Activated CD8-positive, alpha-beta T cell treated with anti-CD3 and anti-CD28 coated beads, Interleukin-2, amount 10 ng/mL, durations not matched to agents 7 days and 5 days (primary cell): ENCODE measurements at places on chromosomes 7 and 10.

DNA sequence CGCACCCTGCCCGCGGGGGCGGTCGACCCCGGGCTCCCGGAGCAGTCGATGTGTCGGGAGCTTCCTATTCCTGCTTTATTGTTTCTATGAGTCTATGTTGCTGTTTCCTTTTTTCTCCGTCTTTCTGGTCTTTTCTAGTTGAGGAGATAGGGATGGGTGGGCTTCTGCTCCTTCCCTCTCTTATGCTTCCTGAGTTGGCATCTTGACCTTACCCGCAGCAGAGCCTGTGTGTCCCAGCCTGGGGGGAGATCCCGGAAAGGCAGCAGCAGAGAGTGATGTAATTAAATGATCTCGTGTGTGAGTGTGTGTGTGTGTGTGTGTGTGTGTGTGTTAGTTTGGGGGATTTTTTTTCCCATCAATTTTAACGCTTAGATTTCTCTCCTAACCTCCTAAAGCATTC, 486 bp upstream of the SORCS1 start:
- no peak overlapping the region for H3K4me3 ChIP-seq
- H3K27ac ChIP-seq = no peak overlapping the region
- H3K4me1 ChIP-seq = no peaks in the 10 kb centered on the region
- H3K36me3 ChIP-seq = peaks cover 2% of the 10 kb centered on the region
- DNase-seq = no peak
- peaks cover 11% of the 10 kb centered on the region for H3K27me3 ChIP-seq

GRCh38 chr7:128388145-128388485, 21.7 kb downstream of the IMPDH1 start:
- peaks cover 2% of the 10 kb centered on the region for H3K36me3 ChIP-seq
- H3K27me3 ChIP-seq = peaks cover 4% of the 10 kb centered on the region
- peaks cover 2% of the 10 kb centered on the region for H3K4me1 ChIP-seq

DNA sequence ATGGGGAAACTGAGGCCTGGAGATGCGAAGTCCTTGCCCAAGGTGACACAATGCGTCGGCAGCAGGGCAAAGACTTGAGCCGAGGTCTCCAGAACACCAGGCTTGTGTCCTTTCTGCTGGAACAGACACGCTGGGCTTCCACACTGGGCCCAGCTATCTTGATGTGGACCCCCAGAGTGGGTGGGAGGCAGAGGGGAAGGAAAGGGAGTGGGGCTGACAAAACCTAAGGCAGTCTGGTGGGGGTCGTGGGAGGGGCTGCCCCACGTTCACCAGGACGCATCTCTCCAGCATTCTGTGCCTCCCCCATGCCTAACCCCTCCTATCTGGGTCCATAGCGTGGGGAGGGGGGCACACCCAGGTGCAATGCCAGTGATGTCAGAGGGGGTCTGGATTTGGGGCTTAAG, 38.1 kb downstream of the PPIF start:
- H3K27ac ChIP-seq = no peak overlapping the region
- H3K27me3 ChIP-seq = no peaks in the 10 kb centered on the region
- no peak for DNase-seq
- H3K4me3 ChIP-seq = no peak overlapping the region
- peaks cover 2% of the 10 kb centered on the region for H3K4me1 ChIP-seq

- DNase-seq = no peak
- H3K36me3 ChIP-seq = no peaks in the 10 kb centered on the region
- H3K4me3 ChIP-seq = no peak overlapping the region
Measured at GRCh38 chr10:13915710-13916109, 328.9 kb downstream of the PRPF18 start.

DNA sequence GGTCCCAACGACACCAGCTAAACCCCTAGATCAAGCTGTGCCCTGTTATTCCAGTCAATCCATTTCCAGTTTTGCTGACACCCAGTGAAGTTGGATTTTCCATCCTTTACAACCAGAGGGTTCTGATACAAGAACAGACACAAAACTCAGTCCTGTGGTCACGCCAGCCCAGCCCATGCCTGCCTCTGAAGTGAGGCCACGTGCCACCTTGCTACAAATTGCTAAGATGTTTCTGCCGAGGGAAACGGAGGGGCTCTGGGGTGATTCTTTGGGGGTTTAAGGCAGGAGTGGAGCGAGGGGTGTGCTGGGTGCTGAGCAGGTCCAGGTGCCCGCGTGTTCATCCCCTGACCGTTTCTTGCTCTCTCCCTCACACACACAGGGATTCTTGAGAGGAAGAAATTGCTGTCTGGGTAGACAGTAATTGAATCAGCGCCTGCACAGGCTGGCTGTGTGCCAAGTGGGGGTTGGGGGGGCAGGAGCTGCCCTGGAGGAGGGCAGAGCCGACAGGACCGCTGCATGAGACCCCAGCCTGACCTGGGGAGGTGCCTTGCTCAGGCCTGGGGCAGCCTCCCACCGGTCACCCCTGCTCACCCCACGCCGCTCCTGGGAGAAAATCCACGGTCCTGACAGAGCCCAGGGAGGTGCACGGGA, 38.1 kb downstream of the ADAP1 start:
- peaks cover 9% of the 10 kb centered on the region for H3K4me1 ChIP-seq
- no peak overlapping the region for H3K27ac ChIP-seq
- peaks cover 4% of the 10 kb centered on the region for H3K36me3 ChIP-seq
- DNase-seq = no peak
- no peaks in the 10 kb centered on the region for H3K27me3 ChIP-seq

DNA sequence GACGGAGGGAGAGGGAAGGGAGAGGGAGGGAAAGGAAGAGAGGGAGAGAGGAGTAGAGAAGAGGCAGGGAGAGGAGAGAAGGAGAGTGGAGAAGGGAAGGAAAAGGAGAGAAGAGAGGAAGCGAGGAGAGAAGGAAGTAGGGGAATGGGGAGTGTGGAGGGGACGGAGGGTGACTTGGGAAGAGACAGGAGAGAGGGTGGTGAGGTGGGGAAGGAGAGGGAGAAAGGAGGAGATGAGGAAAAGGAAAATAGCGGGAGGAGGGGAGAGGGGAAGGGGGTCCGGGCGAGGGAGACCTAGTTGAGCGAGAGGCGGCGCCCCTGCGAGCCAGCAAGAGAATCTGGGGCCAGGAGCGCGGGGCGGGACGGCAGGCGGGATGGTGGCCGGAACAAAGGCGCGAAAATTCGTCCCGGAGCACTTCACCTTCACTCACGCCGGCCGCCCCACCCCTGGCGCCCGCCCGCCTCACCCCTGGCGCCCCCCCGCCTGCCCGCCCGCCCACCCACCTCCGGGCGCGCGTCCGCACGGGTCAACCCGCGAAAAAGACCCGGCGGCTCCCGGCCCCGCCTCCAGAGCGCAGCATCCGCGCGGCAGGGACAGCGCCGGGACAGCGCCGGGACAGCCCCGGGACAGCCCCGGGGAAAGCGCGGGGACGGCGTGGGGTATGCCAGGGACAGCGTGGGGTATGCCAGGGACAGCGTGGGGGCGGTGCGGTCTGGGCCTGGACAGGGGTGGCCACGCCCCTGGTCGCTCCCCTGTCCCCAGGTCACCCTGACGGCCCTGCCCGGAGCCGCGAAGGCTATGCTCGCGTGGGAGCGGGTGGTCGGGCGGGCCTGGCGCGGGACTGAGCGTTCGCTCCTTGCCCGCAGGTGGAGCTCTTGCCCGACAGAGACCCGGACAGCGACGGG, 4.2 kb downstream of the VSTM2A start:
- peaks cover 34% of the 10 kb centered on the region for H3K27me3 ChIP-seq
- H3K4me1 ChIP-seq = no peaks in the 10 kb centered on the region
- H3K4me3 ChIP-seq = no peak overlapping the region
- no peaks in the 10 kb centered on the region for H3K36me3 ChIP-seq

- H3K4me3 ChIP-seq = no peak overlapping the region
- H3K4me1 ChIP-seq = no peaks in the 10 kb centered on the region
- H3K27me3 ChIP-seq = peaks cover 3% of the 10 kb centered on the region
- H3K36me3 ChIP-seq = no peaks in the 10 kb centered on the region
- no peak for DNase-seq
Measured at GRCh38 chr7:142152076-142152475, 40.6 kb downstream of the MGAM2 start.

DNA sequence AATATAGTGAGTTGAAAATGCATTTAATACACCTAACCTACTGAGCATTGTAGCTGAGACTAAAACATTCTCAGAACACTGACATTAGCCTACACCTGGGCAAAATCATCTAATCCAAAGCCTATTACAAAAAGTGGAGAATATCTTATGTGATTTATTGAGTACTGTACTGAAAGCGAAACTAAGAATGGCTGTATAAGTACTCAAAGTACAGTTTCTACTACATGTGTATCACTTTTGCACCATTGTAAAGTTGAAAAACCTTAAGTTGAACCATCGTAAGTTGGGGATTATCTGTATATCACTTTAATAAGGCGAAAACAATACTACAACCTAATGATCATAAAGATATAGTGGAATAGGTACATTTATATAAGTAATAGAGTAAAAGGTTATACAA, 45.4 kb upstream of the GRB10 start:
- H3K4me3 ChIP-seq = no peak overlapping the region
- no peak for DNase-seq
- no peak overlapping the region for H3K27ac ChIP-seq
- no peaks in the 10 kb centered on the region for H3K36me3 ChIP-seq

DNA sequence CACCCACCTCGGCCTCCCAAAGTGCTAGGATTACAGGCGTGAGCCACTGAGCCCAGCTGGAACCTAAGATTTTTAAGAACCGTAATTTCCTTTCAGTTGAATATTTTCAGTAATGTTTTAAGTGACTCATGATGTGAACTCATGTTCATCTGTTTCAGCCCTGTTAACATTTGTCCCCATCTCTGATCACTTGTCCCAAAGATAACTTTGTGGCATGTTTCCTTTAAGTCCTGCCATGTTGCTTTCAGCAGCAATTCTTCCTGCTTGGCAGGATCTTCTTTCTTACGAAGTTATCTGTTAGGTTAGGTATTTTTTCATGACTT, 19.3 kb downstream of the ZRANB1 start:
- peaks cover 6% of the 10 kb centered on the region for H3K36me3 ChIP-seq
- peaks cover 21% of the 10 kb centered on the region for H3K4me1 ChIP-seq
- DNase-seq = no peak
- no peak overlapping the region for H3K27ac ChIP-seq
- no peak overlapping the region for H3K4me3 ChIP-seq
- H3K27me3 ChIP-seq = no peaks in the 10 kb centered on the region

DNA sequence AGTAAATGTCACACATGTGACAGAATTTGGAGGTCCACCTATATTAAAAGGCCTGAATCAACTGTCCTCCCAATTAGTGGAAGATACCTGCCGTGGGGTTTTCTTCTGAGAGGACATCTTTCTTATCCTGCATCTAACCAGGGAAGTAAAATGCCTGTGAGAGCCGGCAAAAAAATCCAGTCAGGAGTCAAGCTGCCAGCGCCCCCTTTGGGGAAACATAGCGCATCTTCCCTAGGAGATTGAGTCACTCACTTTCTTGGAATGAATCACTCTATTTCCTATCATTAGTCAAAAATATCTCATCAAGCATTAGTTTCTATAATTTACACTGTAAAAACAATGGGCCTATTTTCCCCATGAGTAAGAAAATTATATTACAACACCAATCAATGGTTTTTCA, 66.4 kb upstream of the ANK3 start:
- H3K4me1 ChIP-seq = no peaks in the 10 kb centered on the region
- H3K27ac ChIP-seq = no peak overlapping the region
- H3K27me3 ChIP-seq = no peaks in the 10 kb centered on the region
- H3K4me3 ChIP-seq = no peak overlapping the region
- no peaks in the 10 kb centered on the region for H3K36me3 ChIP-seq

- peaks cover 30% of the 10 kb centered on the region for H3K27me3 ChIP-seq
- no peaks in the 10 kb centered on the region for H3K4me1 ChIP-seq
- peaks cover 2% of the 10 kb centered on the region for H3K36me3 ChIP-seq
- H3K27ac ChIP-seq = no peak overlapping the region
- no peak for DNase-seq
Measured at GRCh38 chr10:44946205-44946604, 13.4 kb upstream of the RASSF4 start.

DNA sequence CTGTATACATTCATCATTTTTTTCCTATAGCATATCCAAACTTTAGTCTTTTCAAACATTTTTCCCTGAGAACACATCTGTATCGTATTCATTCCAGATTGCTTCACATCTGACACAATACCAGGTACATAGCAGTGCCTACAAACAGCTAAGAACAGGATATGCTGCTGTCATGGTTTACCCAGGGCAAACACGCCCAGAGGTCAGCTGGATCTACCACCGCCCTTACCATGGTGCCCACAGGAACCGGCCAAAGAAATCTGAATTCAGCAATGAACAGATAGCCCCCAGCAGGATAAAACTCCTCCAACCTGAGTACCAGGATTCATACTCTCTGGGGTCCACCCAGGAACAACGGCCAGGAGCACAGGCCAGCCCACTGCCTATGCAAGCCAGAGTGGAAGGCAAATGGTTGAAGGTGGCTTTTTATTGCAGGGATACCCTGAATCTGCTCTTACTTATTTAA, 43.0 kb downstream of the TNS3 start:
- H3K4me1 ChIP-seq = no peaks in the 10 kb centered on the region
- H3K36me3 ChIP-seq = no peaks in the 10 kb centered on the region
- H3K27me3 ChIP-seq = peaks cover 2% of the 10 kb centered on the region
- no peak overlapping the region for H3K27ac ChIP-seq

DNA sequence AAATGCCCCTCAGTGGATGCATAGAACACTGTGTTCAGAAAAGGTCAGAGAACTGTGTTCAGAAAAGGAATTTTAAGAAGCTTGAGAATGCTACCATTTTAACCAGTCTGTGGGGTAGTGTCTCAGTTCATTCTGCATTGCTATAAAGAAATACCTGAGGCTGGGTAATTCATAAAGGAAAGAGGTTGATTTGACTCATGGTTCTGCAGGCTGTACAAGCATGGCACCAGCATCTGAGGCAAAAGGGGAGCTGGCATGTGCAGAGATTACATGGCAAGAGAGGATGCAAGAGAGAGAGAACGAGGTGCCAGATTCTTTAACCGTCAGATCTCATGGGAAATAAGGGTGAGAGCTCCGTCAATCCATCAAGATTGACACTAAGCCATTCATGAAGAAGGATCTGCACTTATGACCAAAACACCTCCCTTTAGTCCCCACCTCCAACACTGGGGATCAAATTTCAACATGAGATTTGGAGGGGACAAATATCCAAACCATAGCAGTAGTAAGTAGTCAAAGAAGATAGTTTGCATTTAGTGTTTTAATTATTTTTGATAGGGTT, 119.8 kb downstream of the FAM107B start:
- no peak for DNase-seq
- no peak overlapping the region for H3K27ac ChIP-seq
- H3K4me3 ChIP-seq = no peak overlapping the region
